Smooth muscle cell of the pulmonary artery (primary cell): ENCODE measurements at places on chromosomes 12 and 14. TPM values are rescaled to one million over a fixed set of nuclear protein-coding genes. Genes with fewer than 3 reads are reported as not detected.

PTPRR gene
- 0.78 and 0.92 TPM in 2 replicates for total RNA-seq

ANKS1B gene
- 1.9 and 6.1 TPM in 2 replicates for total RNA-seq

SMIM41 gene
- total RNA-seq: 0.07 and 0.10 TPM in 2 replicates

ADAMTS20 gene
- total RNA-seq: not detected in 2 replicates

MYL6 gene
- 850 and 1,190 TPM in 2 replicates for total RNA-seq

CEP170B gene
- total RNA-seq: 19.5 and 43.3 TPM in 2 replicates

R3HDM2 gene
- total RNA-seq: 27.4 and 33.8 TPM in 2 replicates

ITGB7 gene
- 0.40 and 0.52 TPM in 2 replicates for total RNA-seq

ANO4 gene
- total RNA-seq: 0.26 and 1.2 TPM in 2 replicates
